Gastroesophageal sphincter (tissue), 4 donors: ENCODE measurements at places on chromosomes 6 and 20. TPM values are rescaled to one million over a fixed set of nuclear protein-coding genes. Genes with fewer than 3 reads are reported as not detected.

GRCh38 chr6:5132731-5133130 lies 47.6 kb downstream of the PPP1R3G start:
- peak; percentile 93 for ATAC-seq

OPRM1 gene
- 0.40 TPM for total RNA-seq

GRCh38 chr6:158468666-158469065 lies 91.2 kb upstream of the TMEM181 start:
- ATAC-seq = no peak

DNA sequence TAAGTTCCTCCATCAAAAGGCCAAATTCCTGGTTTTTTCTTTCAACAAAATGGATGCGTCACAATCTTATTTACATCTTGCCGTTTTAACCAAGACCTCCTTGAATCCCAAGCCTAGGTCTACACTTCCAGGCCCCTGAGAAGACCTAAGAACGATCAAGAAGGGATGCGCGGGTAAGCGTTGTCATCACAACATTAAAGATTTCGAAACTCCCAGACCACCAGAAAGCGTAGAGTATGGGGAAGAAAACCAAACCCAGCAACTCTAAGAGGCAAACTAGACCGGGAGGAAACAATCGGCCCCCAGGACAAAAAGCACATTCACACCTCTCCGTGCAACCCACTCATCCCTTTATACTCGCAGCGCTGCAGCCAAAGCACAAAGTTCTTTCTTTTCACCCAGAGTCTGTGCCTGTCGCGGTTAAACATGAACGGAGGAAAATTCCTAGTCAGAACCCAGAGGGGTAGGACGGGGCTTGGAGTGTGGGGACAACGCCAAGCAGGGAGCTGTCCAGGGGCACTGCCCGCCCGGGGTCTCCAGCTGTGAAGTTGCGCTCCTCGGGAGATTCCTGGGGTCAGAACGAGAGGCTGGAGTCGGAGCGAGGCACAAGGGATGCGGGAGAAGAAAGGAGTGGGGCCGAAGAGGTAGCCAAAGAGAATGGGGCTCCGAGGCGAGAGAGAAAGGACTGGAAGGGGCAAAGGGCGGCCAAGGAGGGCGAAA lies 725 bp downstream of the OSER1 start:
- ATAC-seq = no peak

SIRPG gene
- total RNA-seq = 0.62 TPM

DNA sequence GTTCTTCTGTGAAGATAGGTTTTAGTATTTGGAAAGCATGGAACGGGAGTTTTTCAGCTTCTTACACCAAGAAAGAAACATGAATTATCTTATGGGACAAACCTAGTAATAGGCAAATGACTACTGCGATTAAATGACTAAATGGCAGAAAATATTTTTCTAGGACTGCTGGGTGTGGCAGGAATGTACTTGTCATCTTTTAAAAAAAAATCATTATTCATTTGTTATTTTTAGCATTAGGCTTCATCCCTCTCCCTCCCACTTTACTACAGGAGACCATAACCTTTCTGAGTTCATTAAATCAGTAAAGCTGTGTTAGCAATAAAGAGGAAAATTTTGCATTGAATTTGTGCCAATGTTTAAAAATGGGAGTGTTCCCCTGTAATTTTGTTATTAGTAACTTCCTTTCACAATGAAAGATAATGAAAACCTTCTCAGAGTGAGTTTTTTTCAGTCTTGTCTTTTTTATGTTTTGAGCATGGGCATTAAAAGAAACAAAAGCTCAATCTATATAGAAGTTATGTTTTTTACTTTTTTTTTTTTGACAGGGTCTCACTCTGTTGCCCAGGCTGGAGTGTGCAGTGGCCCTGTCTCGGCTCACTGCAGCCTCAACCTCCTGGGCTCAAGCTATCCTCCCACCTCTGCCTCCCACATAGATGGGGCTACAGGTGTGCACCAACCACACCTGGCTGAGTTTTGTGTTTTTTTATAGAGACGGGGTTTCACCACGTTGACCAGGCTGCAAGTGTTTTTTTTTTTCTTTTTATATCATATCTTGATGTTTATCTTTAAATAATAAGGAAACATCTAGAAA lies 105.6 kb upstream of the CLDN20 start:
- peak; percentile 46 for ATAC-seq

XKR7 gene
- total RNA-seq = 0.04 TPM

- ATAC-seq = no peak
These were observed 46.0 kb downstream of the HUS1B start for GRCh38 chr6:610882-611281.

ZNF311 gene
- 0.35 TPM for total RNA-seq

RAB23 gene
- total RNA-seq = 107 TPM

- ATAC-seq = no peak
These were observed 72.4 kb upstream of the TBC1D7 start for GRCh38 chr6:13400772-13401171.

GRCh38 chr6:108714101-108714765 lies 134.0 kb upstream of the ARMC2 start:
- ATAC-seq = peak; percentile 68

GRCh38 chr6:142452993-142453392 lies 151.2 kb downstream of the ADGRG6 start:
- no peak for ATAC-seq

DNA sequence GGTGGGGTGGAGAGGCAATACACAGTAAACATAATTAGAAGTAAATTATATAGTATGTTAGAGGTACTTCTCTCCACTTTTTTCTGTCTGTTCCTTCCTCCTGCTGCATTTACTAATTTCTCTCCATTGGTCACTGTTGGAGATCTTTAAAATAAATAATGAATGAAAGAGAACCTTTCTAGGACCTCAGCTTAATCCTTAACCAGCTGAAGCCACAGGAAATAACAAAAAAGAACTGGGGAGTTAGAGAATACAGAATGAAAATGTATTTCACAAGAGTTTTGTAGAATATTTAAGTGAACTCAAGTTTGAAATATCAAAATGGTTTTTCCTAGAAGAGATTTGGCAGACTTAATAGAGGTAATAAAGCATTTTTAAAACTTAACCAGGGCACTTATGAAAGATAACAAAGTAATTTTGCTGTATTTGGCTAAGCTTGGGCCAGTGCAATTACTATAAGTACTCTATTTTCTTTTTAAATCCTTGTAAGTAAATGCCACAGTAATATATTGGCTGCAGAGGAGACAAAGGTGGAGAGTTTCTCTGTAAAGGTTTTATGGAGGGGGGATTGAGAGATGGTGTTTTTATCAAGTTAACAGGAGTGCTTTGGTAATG lies 405.0 kb downstream of the CDKAL1 start:
- no peak for ATAC-seq

DNA sequence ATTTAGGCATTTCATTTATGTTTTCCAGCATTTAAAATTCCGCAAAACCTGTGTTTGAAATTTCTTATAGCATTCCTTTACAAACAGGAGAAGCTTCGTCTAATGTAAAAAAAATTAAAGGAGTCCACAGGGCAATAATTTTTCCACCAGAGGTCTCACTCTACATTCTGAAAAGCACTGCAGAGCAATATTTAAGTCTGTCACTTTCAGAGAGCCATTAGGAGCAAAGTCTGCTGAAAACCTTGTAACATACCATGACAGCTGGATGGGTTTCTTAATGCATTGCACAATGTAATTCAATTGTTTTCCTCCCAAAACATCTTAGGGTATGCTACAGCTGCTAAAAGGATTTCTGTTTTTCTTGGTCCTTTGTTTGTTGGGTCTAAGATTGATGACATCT lies 18.0 kb downstream of the BAG2 start:
- ATAC-seq = no peak

DNA sequence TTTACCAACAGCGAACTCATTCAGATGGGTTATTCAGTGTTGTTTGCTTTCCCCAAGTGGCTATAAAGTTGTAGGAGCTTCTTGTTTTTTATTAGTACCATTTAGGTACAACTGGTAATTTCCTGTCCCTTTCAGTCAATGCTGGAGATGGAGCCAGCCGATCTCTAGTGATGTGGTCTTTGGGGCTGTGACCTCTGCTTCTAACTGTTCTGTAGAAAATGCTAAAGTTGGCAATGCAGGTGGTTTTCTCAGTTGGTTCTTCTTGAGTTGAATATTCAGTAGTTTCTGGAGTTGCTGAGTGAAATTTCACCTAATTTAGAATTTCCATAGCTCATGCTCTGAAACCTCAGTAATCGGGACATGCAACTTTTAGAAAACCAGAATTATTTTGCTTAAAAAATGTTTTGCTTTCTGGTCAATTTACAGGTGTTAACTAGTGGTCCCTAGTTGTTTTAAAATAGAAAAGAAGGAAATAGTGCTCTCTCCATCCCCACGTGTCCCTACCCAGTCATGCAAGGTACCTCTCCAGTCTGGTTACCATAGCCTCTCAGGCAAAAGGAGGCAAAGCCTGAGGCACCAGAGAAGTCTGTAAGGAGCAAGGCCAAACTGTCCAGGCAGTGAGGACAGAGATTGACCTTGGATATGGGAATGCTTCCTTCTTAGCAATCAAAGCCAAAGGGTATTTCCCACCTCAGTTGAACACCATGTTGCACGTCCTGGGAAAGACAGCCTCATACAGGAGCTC lies 27.3 kb upstream of the GABRR1 start:
- no peak for ATAC-seq

DNA sequence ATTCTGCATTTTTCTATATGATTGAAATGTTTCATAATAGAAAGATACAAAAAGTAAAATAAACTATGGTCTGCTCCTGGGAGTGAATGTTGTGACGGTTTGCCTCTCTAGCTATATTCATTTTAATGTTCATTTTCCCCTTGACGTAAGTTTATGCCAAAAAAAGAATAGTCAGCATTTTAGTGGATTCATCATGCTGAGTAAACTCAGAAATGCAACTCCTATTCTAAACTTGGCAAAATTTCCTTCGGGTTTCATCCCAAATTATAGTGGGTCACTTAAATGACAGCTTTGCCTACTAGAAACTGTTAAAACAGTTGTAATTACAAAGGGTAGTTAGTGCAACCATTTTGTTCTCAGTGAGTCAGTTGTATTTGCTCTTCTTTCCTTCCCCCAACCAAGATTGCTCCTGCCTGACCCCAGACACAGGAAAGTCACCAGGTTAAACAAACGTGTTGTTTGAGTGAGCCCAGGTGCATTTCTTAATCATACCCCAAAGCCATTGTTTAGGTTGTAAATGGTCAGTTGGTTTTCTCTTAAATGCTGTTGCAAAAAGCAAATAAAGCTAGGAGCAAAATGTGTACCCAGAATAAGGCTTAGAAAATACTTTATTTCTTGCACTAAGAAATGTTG lies 482.3 kb upstream of the SOX4 start:
- no peak for ATAC-seq

DNA sequence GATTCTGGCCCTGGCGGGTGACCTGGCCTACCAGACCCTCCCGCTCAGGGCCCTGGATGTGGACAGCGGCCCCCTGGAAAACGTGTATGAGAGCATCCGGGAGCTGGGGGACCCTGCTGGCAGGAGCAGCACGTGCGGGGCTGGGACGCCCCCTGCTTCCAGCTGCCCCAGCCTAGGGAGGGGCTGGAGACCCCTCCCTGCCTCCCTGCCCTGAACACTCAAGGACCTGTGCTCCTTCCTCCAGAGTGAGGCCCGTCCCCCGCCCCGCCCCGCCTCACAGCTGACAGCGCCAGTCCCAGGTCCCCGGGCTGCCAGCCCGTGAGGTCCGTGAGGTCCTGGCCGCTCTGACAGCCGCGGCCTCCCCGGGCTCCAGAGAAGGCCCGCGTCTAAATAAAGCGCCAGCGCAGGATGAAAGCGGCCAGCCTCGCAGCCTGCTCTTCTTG lies 868 bp upstream of the SLC2A4RG start:
- no peak for ATAC-seq

LCA5 gene
- total RNA-seq = 11.8 TPM
